ENCODE measurements at places on chromosomes 1 and 21.

DNA sequence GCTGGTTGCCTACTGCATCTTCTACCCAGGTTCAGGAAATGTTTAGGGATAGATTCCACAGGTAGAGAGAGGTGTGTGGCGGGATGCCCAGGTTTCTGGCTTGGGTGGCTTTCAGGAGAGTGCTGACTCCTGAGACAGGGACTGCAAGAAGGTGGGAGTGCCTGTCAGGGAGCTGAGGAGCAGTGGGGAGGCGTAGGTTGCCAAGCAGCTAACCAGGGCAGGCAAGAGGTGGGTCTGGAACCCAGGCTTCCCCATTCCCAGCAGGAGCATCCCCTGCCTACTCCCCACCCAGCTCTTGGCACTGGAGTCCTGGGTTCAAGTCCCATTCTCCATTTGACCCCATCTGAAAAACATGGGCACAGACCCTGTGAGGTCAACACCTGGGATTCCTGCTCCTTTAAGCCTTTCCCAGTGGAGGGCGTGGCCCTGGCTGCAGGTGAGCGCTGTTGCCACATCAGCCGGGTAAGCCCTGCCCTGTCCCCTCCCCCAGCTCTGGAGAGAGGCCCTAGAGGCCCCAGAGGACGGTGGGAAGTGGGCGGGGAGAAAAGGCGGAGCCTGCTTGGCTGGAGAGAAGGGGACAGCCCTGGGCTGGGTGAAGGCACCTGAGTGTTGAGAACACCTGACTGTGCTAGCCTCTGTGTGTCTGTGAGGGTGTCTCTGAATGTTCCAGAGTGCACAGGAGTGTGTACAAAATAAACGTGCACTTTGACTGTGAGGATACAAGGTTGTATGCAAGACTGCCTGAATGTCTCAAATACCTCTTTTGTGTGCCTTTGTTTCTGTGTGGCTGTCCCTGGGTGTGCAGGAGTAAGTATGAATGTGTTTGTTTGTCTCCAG lies 14.0 kb upstream of the SYNC start:
- DNase-seq, result peak; percentile 69

- DNase-seq, result peak; percentile 36
Observed at GRCh38 chr1:24641646-24642151, 1.4 kb upstream of the SRRM1 start.

DNA sequence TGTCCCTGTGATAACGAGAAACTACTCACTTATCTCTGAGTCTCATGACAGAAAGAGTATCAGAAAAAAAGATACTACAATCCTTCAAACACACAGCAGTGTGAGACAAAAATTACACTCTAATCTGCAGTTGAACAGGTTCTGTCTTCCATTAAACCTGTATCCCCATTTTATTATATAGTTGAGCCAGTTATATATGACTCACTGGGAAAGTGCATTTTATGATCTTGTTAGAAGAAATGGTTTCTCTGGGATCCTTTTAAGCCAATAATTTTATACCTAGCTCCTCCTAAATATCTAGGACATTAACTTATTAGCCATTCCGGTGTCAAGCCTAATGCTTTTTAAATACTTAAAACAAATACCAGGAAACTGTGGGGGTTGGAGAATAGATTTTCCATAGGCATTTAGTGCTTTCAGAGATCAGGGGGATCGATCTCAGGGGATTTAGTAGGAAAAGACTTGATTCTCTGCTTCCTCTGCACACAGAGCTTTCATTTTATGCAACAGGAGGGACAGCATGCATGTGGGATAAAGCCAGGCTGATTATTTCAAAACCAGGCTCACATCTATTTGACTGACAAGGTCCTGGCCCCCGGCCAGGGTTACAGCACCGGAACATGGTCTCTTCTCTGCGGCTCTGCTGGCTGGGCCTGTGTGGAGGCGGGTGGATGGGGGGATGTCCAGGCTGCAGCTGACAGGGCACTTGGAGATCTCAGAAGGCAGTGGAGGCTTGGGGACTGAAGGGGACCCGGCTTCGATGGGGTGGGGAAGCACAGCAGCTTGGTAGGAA lies 310.6 kb downstream of the DISC1 start:
- DNase-seq, result no peak

DNA sequence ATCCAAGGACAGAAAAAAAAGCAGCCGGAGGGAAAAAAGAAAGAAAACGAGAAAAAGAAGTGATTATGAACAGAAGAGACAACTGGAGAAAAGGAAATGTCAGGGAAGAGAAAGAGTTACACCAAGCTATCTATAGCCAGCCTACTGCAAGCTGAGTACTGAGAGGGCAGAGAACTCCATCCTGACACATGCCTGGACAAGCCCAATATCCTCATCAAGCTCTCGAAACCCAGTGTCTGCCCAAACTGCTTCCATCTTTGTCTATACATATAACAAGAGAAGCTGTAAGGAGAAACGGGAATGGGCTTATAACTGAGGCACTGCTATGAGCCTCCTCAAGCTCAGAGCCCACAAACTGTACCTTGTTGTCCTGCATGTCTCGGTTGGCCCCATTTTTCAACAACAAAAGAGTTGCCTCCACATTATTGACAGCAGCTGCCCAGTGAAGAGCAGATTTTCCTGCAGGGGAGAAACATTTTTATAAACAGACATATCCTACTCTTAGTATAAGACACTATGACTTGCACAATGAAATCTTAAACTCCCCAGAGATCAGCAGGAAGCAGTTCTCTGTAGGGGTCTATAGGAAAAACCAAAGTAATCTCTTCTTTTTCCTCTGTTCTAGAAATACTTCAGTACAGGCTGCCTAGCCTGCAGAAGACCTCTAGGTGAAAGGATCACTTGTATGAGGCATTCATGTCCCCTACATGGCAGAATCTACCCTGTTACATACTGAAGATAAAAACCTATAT lies 21.2 kb upstream of the ADAM30 start:
- DNase-seq, result no peak

GRCh38 chr1:165228111-165228655 lies 128.3 kb downstream of the LMX1A start:
- DNase-seq, result no peak

DNA sequence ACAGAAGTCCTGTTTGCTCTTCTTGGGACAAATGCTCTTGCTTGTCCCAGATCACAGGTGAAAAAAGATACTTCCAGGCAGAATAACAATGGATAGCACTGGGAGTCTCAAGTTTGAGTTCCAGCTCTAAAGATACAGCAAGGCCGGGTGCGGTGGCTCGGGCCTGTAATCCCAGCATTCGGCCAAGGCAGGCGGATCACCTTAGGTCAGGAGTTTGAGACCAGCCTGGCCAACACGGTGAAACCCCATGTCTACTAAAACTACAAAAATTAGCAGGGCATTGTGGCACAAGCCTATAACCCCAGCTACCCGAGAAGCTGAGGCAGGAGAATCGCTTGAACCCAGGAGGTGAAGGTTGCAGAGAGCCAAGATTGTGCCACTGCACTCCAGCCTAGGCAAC lies 337.6 kb downstream of the SMYD3 start:
- no peak for DNase-seq

DNA sequence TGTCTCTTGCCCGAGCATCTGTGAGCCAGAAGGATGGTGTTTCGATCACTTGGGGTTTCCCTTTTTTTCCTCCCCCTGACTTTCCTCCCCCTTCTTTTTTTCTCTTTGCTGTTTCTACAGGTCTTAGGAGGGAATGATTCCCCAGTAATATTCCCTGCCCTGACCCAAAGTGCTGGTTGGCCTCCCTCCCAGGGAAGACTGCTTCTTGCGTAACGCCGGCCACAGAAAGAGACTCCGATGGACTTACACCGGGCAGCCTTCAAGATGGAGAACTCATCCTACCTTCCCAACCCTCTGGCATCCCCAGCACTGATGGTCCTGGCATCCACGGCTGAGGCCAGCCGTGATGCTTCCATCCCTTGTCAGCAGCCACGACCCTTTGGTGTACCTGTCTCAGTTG lies 6.8 kb downstream of the RNF220 start:
- no peak for DNase-seq

Measured in tibial artery (tissue), 4 donors.